Activated CD8-positive, alpha-beta memory T cell treated with anti-CD3 and anti-CD28 coated beads, Interleukin-2, amount 50 U/mL, for 4 hours (primary cell): ENCODE measurements at places on chromosomes 16 and 17.

DNA sequence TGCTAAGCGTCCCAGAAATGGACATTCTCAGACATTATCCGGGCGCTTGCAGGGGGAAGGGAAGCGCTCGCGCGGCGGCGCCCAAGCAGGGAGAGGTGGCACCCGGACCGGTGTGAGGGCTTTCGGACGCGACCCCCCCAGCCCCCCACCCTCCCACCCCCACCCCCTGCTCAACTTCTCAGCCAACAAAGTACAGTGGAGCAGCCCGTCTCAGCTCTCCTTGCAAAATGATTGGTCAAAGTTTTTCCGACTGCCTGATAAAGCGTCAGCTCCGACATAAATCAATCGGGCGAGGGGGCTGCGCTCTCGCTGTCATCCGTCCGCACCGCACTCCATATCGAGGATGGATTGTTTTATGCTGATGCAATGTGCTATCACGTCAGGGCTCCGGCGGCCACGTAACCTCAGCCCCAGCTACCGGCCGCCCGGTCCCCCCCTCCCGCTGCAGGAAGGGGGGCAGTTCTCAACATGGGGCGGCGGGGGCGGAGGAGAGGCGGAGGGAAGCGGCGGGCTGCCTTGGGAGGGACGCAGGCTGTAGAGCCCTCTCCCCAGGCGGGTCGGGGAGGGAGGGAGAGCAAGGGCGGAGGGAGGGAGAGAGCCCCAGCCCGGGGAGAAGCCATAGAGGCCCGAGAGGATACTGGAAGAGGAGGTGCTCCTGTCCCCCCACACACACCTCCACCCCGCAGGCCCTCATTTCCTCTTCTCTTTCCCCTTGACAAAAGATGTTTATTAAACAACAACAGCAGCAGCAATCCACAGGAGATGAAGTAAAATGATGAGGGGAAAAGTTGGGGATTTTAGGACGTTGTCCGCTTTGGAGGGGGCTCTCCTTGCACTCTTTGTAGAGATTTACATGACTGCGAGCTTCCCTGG, at the start of gene HOXB9:
Gene HOXB9 (minus strand): TSS at position 114 of the 873 bp plus-strand sequence. CDS start 89 bp downstream, at position 25.
- peak; percentile 68 for DNase-seq

- no peak for DNase-seq
These were observed 13.6 kb upstream of the TERF2 start for GRCh38 chr16:69399361-69399760.

DNA sequence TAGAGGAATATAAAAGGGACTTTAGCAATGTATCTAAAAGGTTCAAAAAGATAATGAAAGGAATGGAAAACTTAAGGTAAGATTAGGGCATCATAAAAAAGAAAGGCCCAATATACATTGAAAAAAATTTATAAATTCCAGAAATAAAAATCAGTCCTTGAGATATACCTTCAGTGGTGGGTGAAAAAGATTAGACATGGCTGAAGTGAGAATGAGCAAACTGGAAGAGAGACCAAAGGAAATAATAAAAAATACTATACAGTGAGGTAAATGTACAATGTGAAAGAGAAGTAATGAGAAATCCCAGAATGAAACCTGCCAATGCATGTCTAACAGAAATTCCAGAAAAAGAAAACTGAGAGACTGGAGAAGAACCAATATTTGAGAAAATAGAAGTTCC, 42.9 kb upstream of the PMFBP1 start:
- DNase-seq: no peak

- DNase-seq: no peak
These were observed 27.8 kb downstream of the ADAM11 start for GRCh38 chr17:44786551-44787081.

- no peak for DNase-seq
These were observed 2.6 kb downstream of the OVCA2 start for GRCh38 chr17:2044263-2044894.

GRCh38 chr16:70493802-70494201, 29.6 kb downstream of the COG4 start:
- DNase-seq: no peak

DNA sequence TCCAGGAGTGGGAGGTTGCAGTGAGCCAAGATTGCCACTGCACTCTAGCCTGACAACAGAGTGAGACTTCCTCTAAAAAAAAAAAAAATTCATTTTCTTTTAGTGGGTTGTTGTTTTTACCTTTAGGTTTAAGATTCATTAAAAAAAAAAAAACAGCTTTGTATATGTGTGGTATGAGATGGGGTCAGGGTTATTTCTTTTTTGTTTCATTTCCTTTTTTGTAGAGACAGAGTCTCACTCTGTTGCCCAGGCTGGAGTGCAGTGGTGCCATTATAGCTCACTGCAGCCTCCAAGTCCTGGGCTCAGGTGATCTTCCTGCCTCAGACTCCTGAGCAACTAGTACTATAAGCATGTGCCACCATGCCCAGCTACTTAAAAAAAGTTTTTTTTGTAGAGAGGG, 47.0 kb downstream of the BCAS3 start:
- DNase-seq: no peak

- DNase-seq: no peak
These were observed 125.2 kb downstream of the ZFHX3 start for GRCh38 chr16:72922714-72923113.

DNA sequence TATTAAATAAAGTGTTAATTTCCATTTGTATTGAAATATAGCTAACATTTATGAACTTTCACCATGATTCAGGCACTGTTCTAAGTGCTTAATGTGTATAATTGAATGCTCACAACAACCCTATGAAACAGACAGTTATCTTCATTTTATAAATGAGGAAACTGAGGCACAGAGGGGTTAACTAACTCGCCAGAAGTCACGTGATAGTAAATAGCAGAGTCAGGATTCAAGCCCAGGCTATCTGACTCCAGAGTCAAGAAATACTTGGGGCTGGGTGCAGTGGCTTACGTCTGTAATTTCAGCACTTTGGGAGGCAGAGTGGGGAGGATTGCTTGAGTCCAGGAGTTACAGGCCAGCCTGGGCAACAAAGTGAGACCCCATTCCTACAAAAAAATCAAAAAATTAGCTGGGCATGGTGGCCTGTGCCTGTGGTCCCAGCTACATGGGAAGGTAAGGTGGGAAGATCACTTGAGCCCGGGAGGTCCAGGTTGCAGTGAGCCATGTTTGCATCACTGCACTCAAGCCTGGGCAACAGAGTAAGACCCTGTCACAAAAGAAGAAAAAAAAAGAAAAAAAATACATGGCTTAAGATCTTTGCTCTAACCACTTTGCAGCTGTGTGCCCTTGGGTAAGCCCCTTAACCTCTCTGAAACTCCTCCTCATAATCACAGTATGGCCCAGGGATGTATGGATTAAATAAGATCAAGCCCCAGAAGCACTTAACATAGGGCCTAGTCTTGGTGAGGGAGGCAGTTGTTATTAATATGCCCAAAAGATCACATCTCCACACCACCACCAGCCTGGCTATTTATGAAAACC, 29.0 kb downstream of the WSB1 start:
- DNase-seq: no peak

DNA sequence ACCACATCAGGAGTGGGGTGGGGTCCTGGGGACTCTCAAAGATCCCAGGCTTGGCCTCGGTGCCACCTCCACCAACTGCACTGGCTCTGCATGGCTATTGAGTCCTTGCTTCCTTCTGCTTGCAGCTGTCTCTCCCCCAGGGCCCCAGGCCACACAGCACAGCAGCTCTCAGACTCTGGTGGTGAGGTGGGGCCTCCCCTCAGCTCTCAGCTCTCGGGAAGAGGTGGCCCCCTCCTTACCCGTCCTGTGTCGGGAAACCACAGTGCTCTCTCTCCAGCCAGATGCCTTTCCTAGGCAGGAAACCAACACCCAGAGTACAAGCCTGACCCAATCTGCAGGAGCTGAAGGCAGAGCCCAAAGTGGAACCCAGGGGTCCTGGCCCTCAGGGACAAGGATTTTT, 18.5 kb downstream of the SRCIN1 start:
- DNase-seq: no peak

GRCh38 chr16:67260426-67261063, 11.8 kb downstream of the SLC9A5 start:
- DNase-seq: no peak

DNA sequence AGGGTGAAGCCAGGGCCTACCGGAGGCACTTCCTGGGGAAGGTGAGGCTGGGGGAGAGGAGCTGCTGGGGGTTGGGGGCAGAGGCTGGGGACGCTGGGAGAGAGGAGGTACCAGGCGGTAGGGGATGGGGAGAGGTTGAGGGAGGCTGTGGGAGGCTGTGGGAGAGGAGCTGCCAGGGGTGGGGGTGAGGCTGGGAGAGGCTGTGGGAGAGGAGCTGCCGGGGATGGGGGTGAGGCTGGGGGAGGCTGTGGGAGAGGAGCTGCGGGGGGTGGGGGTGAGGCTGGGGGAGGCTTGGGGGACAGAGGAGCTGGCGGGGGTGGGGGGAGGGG, 99.4 kb downstream of the OR1D5 start:
- no peak for DNase-seq

DNA sequence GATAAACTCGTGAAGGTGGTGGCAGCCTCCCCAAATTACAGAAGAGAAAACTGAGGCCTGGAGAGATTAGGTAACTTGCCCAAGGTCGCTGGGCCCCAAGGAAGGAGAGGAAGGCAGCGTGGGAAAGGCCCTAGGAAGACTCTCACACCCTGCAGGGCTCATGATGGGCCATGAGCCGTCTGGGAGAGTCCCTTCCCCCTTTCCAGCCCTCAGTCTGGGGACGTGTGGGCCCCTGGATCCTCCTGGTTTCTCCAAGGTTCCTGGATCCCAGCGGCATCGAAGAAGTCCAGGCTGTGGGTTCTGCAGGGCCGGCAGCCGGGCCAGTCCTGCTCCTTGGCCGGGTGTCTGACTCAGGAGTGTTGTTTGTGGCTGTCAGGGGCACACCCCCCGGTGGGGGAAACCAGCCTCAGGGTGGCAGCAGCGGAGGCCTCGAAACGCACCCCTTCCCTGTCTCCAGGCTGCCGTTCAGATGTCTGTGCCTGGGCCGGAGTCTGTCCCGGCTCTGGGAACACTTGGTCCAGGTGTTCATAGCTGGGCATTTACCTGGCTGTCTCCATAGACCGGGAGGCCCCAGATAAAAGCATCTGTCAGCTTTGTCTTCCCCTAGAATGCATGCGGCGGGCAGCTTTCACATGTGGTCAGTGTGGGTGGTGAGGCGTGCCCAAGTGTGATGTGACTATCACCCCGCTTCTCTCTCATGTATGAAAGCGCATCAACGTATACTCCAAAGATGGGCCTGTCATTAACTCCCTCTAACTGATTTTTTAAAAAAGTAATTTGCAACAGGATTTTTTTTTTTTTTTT, 3.7 kb upstream of the RAP1GAP2 start:
- peak; percentile 73 for DNase-seq

DNA sequence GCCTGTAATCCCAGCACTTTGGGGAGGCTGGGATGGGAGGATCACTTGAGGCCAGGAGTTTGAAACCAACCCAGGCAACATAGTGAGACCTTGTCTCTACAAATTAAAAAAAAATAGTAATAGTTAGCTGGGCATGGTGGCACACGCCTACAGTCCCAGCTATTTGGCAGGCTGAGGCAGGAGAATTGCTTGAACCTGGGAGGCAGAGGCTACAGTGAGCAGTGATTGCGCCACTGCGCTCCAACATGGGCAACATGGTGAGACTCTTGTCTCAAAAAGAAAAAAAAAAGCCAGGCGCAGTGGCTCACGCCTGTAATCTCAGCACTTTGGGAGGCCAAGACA, 56.9 kb upstream of the MRTFB start:
- DNase-seq: no peak

GRCh38 chr17:50303051-50303450, 28.8 kb downstream of the TMEM92 start:
- DNase-seq: no peak

GRCh38 chr17:55576237-55576995, 65.2 kb upstream of the SMIM36 start:
- no peak for DNase-seq

- peak; percentile 41 for DNase-seq
These were observed 663 bp downstream of the CYB5D1 start for GRCh38 chr17:7858522-7858810.

- DNase-seq: no peak
These were observed 134.2 kb downstream of the ABCA8 start for GRCh38 chr17:68820825-68821481.

GRCh38 chr17:45703806-45704205, 80.3 kb upstream of the CRHR1 start:
- no peak for DNase-seq

- DNase-seq: no peak
These were observed 43.8 kb downstream of the LAT start for GRCh38 chr16:29028457-29029167.

- no peak for DNase-seq
These were observed 3.0 kb downstream of the NGFR start for GRCh38 chr17:49498029-49498615.

DNA sequence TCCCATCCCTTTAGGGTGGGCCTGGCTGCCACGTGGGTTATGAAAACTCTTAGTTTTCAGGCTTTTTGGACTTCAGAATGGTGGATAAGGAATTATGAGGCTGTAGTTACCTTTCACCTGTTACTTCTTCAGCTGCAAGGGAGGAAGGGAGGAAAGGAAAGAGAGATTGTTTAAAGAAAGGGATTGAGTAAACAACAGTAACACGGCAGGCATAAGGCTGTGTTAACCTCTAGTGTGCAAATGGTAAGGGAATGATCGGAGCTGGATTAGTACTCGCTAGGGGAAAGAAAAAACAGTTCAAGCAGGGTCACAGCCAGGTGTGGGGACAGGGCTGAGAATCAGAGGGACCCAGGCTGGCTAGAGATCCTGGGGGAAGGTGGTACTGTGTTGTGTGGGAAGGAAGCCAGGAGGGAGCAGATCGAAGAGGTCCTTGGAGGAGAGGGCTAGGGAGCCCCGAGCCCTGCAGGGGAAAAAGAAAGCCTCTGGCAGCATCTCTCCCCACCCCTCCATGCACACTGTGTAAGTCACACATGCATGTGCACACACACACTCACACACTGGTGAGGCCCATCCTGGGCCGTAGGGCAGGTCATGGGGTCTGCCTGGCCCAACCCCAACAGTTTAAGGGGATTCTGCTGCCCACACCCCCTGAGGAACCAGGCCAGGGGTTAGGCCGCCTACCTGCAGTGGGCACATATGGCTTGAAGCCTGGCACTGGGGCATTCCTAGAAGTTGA, 49.7 kb downstream of the SNX20 start:
- no peak for DNase-seq

GRCh38 chr16:25257470-25257955, at the start of gene ZKSCAN2:
TSS of gene ZKSCAN2 (minus strand) at chr16:25257845. CDS start at chr16:25257127, 718 bp downstream.
- DNase-seq: peak; percentile 79

- peak; percentile 31 for DNase-seq
These were observed 24.2 kb downstream of the PLD6 start for GRCh38 chr17:17181666-17182597.

GRCh38 chr17:6278376-6278775, 156.5 kb downstream of the AIPL1 start:
- no peak for DNase-seq

GRCh38 chr16:14452066-14452465, 178.0 kb downstream of the PARN start:
- DNase-seq: no peak
